ENCODE measurements at places on chromosomes 5 and 9. TPM values are rescaled to one million over a fixed set of nuclear protein-coding genes. Genes with fewer than 3 reads are reported as not detected.
A peak's percentile ranks its signal among the peaks of the same experiment; 100 is the strongest.

The PCDHA12 gene
- not detected for total RNA-seq

The MTAP gene
- total RNA-seq: 44.9 TPM

DNA sequence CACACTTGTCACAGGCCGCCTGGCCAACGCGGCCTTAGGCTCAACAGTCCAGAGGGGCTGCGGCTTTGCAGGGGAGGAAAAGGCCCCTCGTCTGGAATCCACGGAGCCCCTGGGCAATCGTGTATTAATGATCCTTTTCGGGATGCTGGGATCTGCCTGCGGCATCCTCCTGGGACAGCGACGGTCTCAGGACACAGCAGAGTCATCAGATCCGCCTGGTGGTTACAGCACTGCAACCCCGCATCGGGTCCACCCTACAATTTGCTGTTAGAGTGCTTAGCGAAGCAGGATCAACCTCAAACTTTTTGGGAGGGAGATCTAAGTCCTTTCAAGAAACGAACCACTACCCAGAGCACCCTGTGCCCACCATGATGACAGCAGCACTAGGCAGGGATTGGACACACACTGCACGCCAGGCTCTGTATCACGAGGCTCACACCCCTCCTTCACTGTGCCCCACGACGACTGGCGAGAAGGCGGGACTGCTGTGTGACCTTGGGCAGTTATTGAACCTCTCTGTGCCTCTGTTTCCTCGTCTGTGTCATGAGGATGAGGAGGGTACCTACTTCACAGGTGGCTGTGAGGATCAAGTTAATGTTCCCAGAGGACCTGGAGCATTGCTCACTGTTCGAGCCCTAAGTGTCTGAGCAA is 100.4 kb upstream of the COL5A1 start:
- DNase-seq: no peak

GRCh38 chr5:1763548-1763911 is 36.1 kb downstream of the MRPL36 start:
- peak; percentile 54 for DNase-seq

DNA sequence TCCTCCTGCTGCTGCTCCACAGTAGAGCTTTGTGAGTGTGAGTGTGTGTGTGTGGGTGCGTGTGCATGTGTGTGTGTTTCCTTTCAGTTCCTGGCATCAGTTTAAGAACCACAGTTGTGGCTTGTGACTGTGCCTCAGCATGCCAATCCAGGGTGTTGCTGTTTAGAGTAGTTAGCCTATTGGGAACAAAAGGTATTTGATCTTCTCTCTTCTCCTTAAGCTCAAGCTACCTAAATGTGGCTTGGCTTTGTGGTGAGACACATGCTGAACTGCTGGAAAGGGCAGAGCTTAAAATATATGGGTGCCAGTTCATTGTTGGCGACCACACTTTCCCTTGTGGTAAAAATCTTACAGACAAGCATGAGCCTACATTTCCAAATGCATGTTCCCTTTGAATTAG is 116.6 kb upstream of the BNC2 start:
- no peak for DNase-seq

GRCh38 chr9:90799271-90799852 is 2.3 kb upstream of the SYK start:
- no peak for DNase-seq

GRCh38 chr5:175434800-175435199 is 9.2 kb downstream of the DRD1 start:
- DNase-seq: no peak

DNA sequence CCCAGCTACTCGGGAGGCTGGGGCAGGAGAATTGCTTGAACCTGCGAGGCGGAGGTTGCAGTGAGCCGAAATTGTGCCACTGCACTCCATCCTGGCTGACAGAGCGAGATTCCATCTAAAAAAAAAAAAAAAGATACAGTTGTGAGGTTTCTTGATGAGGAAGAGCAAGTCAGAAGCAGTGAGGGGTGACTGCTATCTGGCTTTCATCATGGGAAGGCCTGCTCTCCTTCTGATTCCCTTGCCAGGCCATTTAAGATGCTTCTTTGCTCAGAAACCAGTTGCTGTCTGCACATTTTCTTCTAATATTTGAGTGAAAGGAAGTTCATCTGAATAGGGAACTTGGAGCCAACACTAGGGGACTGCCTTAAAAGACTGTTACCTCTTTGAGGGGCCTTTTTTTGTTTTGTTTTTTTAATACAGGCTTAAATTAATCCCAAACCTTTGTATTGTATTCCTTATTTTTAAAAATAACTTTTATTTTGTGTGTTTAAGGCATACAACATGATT is 201.9 kb downstream of the ARHGAP26 start:
- DNase-seq: no peak

DNA sequence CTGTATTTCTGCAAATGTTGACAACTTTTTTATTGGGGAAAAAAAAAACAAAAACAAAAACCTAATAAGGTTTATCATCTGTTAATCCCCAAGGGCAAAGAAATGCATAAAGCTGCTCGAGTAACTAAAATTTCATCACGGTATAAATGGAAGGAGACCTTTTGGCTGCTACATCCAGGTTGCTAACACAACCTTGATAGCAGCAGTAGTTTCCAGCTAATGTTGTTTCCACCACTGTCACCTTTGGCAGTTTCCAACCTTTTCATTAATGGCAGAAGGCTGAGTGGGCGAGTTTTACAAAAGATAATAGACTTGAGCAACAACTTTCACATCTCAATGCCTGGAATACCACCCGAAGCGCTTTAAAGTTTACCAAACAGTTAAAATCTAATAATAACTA is 8.5 kb downstream of the PAIP1 start:
- DNase-seq: no peak

DNA sequence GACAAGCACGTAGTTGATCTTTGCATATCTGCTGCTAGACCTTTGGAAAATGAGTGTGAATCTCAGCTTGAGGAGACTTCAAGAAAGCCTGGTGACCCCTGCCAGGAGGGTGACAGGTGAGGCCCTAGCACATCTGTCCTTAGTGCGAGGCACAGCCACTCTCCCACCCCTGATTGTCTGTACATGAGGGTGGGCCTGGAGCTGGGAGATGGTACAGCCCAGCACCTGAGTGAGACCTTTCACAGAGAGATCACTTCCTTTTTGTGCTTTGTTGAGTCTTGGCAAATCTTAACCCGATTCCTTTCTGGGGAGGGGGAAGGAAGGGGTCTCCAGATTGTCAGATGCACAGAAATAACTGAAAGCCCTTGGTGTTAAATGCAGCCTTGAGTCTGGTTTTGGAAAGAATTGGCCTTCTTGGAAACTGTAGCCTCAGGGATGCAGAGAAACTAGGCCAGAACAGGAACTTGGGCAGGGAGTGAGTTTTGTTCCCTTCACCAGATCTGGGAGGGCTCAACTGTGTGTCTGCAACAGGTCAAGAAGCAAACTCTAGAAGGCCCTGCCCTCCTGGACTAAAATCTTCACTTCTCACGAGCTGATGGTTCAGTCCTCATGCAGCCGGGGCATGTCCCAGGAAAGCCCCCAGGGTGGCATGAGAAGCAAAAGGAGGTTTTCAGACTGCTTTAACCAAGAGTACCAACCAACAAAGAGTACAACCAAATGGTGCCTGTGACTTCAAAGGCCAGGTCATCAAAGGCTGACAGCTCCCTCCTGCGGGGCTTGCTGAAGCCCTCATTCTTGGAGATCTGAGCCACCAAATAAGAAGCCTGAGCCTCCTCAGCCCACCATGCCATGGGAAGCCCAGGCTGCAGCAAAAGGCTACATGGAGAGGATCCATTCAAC is 20.8 kb upstream of the SEMA4D start:
- DNase-seq: no peak

GRCh38 chr5:73135429-73136054 is 15.2 kb downstream of the TMEM171 start:
- no peak for DNase-seq

- no peak for DNase-seq
These were observed 7.0 kb upstream of the MOCS2 start for GRCh38 chr5:53116597-53116996.

- no peak for DNase-seq
These were observed 271.2 kb downstream of the FAM114A2 start for GRCh38 chr5:153767221-153768188.

DNA sequence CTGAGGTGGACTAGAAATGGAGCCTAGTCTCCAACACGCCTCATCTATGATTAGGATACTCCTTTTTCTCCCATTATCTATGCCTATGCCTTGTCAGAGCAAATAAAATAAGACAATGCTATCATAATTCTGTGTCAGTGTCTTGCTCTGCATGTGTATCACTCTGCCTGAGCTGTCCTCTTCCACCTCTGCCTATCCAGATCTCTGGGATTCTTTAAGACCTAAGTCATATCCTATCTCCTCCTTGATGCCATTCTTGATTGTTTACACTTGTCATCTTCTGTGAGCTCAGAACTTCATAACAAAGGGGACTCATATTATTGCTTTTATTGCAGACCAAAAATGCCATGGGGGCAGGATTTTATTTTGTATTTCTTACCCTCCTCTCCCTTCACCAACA is 351.2 kb upstream of the C9orf72 start:
- DNase-seq: no peak

- no peak for DNase-seq
These were observed 117.7 kb downstream of the HOMER1 start for GRCh38 chr5:79396265-79396664.

GRCh38 chr9:89880161-89880560 is 275.3 kb downstream of the GADD45G start:
- peak; percentile 39 for DNase-seq
